ENCODE measurements at places on chromosomes 5 and 9. TPM values are rescaled to one million over a fixed set of nuclear protein-coding genes. Genes with fewer than 3 reads are reported as not detected.

DNA sequence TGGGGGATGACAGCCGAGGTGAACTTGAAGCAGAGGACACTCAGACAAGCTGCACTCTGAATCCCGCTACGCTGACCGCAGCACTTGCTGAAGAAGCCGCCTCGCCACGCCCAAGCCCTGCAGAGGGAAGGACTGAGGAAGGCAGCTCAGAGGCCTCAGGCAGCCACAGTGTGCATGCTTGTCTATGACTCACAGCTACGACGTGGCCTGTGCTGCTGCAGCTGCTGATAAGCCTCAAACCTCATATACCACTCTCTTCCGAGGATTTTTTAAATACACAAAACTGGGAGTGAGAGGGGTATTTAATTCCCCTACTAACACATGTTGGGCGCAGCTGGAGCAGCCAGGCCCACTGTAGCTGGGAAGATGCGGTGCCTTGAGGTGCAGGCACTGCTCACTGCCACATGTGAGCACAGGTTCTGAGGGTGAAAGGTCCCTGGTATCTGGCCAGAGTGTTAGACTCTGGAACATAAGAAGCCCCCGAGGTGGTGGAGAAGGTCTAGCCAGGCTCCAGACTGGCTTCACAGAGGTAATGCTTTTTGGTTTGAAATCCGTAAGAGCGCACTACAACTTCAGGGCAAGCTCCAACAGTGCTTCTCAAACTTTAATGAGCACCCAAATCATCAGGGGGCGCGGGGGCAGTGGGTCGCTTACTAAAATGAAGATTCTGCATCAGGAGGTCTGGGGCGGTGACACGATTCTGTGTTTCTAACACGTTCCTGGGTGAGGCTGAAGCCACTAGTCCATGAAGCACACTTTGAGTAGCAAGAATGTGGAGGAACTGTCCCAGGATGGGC lies 196.8 kb downstream of the AUH start:
- DNase-seq = peak; percentile 82

DNA sequence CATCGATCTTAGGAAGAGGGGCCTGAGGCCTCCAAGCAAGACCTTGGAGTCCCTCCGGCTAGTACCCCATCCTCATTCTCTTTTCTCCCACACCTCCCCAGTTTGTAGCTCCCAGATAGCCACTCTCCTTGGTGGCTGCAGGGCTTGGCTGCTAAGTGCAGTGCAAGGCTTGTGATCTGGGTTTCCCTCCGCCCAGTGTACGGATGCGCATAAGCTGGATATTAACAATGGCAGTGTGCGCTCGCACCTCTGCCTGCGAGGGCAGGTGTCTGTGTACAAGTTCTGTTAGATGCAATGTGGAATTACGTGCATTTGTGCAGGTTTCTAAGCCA lies 71.0 kb upstream of the TBCA start:
- no peak for DNase-seq

The ADCY2 gene
- total RNA-seq = not detected

GRCh38 chr5:157350939-157351801 lies 85.2 kb downstream of the CYFIP2 start:
- DNase-seq = no peak

- DNase-seq = no peak
These were observed 18.7 kb upstream of the LECT2 start for GRCh38 chr5:135973323-135974020.

DNA sequence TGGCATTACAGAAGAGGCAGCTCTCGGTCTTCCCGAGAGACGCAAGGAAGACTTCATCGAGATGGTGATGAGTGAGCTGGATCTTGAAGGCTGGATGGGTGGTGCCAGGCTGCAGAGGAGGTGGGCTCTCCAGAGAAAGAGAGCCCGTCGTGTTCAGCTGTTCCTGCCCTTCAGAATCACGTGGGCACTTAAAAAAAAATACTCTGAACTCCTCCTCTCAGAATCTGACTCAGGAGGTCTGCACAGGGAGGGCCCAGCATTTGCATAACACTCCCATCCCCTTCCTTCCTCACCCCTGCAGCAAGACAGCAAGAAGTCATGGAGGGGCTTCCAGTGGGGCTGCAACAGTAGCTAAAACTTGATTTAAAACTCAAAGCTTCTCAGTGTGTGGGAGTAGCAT lies 203.0 kb downstream of the ATPSCKMT start:
- DNase-seq = no peak

DNA sequence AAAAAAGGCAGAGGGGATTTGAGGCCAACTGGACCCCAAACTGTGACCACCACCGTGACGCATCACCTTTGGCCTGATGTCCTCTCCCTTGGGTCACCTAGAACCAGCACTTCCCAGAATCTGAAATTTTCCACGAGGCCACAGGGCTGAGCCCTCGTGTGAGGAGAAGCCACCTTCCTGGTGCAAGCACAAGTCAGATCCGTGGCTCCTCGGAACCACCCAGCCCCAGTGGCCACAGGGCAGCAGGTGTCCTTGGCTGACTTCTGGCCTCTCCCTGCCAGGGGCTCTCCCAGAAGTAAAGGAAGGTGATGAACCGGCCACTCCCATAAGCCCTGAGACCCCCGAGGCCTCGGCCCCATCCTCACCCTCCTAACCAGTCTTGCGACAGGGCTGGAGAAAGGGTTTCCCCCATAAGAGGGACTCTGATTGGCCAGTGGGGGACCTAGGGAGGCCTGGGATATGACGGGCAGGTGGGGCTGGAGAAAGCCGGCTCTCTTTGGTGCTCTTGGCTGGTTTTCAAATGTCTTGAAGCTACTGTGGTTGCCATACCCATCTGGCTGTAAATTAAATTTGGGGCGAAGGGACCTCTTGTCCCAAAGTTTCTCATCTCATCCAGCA lies 20.9 kb upstream of the HMCN2 start:
- DNase-seq = no peak

The TOR1A gene
- 52.5 TPM for total RNA-seq

- peak; percentile 8 for DNase-seq
These were observed at the start of gene PTGR1 for GRCh38 chr9:111599092-111599954. Gene PTGR1 (minus strand): TSS chr9:111599647. CDS start chr9:111597422, 2,225 bp downstream.

Data from activated T-helper 2 cell treated with anti-CD3 and anti-CD28 coated beads, Interferon-gamma antibody, Interleukin-2, Interleukin-4, amounts not matched to agents 10 μg/mL and 5 μg/mL and 100 μg/mL, durations not matched to agents 14 hours and 24 hours and 36 hours (primary cell).